ENCODE measurements at places on chromosomes 4 and X.

DNA sequence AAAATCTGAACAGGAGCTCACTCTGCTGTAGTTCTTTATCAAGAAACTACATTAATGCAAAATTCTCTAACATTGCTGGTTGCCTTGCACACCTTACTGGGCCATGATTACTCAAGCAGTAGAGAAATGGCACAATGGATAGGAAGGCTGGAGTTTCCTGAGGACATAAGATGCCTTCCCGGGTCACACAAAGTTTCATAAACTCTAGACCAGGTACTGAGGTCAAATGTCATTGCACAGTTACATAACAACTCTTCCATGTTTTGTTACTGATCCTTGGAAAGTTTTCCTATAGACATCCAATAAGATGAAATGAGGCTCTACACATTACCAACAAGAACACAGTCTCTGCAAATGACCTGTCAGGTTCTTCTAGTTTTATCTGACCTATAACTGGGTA, 9.9 kb downstream of the TEC start:
- no peak for DNase-seq

GRCh38 chr4:114208574-114209151, 229.2 kb upstream of the ARSJ start:
- DNase-seq: peak; percentile 23

DNA sequence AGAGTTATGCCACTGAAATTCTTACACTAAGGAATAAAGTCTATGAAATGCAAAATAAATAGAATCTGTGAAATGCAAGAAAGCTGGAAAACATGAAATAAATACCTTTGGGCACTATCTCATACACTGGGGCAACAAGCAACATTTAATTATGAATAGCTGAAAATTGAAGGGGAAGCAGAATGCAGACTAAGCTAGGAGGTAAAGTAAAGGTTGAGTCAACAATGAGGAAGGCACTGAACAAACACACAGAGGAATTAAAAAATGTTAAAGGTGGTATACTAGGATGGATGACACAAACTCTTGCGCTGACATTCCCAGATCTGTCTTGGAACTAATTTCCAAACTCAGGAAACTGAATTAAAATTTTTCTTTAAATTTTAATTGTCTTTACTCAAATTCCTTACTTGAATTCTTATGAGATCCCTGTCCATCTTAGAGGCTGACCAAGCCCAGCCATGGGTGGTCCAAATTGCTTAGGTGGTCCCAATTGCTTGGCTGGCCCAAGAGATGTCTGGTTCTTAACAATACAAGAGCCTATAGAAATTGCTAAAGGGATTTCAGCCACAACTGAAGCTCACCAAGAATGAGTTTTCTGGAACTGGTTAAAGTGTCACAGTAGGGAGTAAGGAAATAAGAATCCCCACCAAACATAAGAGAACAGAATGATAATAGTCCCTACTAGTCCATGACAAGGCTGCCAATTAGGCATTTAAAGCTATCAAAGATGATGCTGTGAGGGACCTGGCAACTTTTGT, 41.3 kb upstream of the ZCCHC13 start:
- DNase-seq: no peak

GRCh38 chr4:167779280-167779679, 313.1 kb upstream of the ANXA10 start:
- DNase-seq: peak; percentile 19
